Mesothelial cell of epicardium (in vitro differentiated cells): ENCODE measurements at places on chromosomes 7 and 10. TPM values are rescaled to one million over a fixed set of nuclear protein-coding genes. Genes with fewer than 3 reads are reported as not detected.
A peak's percentile ranks its signal among the peaks of the same experiment; 100 is the strongest.

DNA sequence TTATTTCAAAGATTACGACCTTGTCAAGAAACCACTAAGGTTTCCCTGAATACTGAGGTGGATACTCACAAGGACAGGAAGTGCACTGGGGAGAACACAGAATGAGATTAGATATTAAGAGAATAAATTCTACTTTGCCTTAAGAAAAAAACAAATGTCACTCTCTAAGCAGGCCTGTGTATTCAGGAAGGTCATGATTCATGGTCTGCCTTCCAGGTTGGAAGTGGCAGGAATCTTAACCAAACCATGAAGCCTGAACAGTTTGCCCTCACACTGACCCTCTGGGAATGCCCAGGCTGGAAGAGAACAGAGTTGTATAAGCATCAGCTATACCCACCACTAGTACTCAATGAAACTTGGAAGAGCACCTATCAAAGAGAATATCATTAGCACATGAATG is 227.6 kb downstream of the DGKI start:
- H3K27ac ChIP-seq = no peak overlapping the region
- H3K27me3 ChIP-seq = no peaks in the 10 kb centered on the region
- H3K36me3 ChIP-seq = no peaks in the 10 kb centered on the region
- DNase-seq = no peak
- no peak overlapping the region for H3K4me3 ChIP-seq
- peaks cover 9% of the 10 kb centered on the region for H3K4me1 ChIP-seq

Gene CYP2C8
- total RNA-seq = 5.0 to 5.8 TPM (median 5.3 TPM) in 3 replicates

Gene PKD2L1
- 0.09 TPM in 1 of 3 replicates, not detected in the others for total RNA-seq

Gene AUTS2
- 116 to 135 TPM (median 122 TPM) in 3 replicates for total RNA-seq

GRCh38 chr7:101121991-101122932 is 4.6 kb upstream of the SERPINE1 start:
- DNase-seq = peak; percentile 55
- no peaks in the 10 kb centered on the region for H3K27me3 ChIP-seq
- peak overlapping the region; percentile 97 for H3K27ac ChIP-seq
- peaks cover 43% of the 10 kb centered on the region for H3K4me1 ChIP-seq
